Lower lobe of right lung (tissue), 2 donors: ENCODE measurements at places on chromosomes 12 and 14.

GRCh38 chr12:107442326-107442987 lies 243.1 kb upstream of the PWP1 start:
- no peak for DNase-seq

GRCh38 chr12:116066381-116067230 lies 210.9 kb downstream of the MED13L start:
- DNase-seq: peak; percentile 65

GRCh38 chr12:124745891-124746570 lies 117.6 kb downstream of the SCARB1 start:
- DNase-seq: peak; percentile 91

GRCh38 chr12:58443273-58443980 lies 476.9 kb downstream of the LRIG3 start:
- DNase-seq: no peak

DNA sequence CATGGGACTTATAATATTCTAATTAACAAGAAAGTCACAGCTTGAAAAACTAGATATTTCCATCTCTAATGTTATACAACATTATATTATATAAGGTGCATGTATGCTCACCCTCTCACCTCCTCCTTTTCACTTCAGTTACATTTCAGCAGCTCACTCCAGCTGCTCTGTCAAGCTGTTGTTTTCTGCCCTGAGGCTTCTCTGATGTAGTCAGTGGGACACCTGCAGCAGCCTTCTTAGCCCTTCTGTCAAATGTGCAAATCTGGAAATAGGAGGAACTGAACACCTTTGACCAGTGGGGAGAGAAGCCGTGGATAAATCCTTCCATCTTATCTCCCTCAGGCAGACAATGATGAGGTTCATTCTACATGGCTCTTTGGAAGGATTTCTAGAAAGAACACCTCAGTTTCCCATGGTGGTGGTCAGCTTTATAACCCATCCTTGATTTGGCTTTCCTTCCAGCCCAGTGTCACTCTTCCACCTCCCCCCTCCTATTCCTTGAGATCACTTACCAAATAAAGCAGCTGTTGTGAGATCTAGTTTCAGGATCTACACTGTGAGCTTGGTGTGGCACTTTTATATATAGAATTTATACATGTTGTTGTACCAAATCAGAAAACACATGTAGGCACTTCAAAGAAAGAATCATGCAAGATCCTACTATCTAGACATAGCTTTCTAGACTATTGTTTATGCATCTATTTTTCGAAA lies 79.6 kb upstream of the STK38L start:
- no peak for DNase-seq

DNA sequence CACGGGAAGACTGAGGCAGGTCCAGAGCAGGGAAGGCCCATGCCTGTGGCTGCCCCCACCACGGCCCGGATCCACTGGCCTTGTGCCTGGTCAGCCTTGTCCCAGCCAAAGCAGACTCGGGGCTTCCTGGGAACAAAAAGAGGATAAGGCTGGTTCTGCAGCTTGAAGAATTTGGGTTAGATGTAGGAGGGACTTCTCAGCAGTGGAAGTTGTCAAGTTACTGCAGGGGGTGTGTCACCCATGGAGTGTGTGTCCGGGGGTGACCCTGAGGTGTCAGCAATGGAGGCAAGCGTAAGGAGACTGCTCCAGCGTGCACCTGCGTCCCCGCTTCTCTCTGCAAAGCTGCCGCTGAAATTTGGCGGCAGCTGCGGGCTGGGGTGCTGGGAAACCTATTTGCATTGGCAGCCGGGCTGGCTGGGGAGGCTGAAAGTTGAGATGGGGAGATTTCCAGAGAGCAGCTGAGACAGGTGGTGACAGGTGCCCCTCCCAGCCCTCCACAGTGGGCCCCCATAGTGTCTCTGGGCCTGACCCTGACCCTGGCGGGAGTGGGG lies 12.5 kb upstream of the TNFAIP2 start:
- DNase-seq: no peak

GRCh38 chr14:54219261-54220070 lies 177.3 kb upstream of the CDKN3 start:
- no peak for DNase-seq

DNA sequence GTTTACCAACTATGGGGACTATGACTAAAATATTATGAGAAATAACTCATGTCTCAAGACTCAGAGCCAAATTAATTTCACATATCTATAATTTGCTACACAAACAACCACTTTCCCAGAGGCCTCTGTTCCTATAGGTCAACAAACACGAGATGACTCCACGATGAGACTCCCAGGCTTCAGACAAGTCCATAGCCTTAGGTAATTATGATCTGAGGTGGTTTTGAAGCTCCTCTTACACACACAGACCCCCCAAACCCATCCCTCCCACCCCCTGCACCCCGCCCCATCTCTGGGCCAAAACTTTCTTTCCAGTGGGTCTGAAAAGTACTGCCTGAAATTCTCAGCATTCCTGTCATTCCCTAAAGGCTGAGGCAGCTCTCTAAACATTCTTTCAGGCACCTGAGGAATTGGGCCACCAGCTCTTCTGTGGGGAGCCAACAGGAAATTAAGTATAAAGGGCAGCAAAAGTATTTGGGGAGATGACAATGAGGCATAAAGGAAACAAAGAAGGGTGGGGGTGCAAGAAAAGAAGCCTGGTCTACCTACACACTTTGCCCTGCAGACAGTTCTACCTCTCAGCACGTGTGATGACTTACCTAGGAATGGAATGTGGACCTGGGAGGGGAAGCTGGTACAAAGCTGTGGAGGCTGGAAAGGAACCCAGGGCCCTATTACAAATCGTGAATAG lies 143.6 kb downstream of the PAWR start:
- no peak for DNase-seq

GRCh38 chr12:121787063-121788025 lies 6.1 kb downstream of the RHOF start:
- DNase-seq: no peak

- DNase-seq: no peak
These were observed 27.4 kb upstream of the TMCC3 start for GRCh38 chr12:94677778-94678177.

GRCh38 chr12:112178796-112179195 lies 53.4 kb downstream of the TRAFD1 start:
- DNase-seq: no peak

DNA sequence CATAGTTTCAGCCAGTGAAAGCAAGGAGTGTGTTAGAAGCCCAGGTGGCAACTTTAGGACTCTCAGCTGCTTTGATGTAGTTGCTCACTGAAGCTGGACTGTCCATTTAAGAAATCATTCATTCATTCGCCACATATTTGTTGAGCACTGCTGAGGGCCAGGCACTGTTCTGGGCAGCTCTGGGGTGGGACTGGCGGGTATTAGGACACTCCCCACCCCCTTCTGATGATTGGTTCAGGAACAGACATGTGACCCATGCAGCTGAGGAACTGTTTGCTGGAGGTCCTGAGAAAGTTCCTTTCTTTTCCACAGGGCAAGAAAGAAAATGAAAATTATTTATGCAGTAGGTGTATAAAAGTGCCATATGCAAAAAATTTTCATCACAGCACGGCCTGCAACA lies 70.3 kb upstream of the CHST11 start:
- no peak for DNase-seq

DNA sequence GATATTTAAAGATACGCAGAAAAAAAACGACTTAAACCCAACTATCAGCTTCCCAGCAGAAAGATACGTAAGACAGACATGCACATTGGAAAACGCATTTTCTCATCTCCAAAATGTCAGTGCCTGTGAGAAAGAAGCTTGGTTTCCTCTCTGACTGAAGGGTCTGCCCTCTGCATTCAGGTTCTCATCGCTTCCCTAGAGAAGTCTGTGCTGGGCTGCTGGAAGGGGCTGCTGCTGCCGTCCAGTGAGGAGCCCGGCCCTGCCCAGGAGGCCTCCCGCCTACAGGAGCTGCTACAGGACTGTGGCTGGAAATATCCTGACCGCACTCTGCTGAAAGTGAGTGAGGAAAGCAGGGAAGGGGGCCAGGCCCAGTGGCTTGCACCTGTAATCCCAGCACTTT lies 4.7 kb upstream of the PFDN5 start:
- DNase-seq: no peak

DNA sequence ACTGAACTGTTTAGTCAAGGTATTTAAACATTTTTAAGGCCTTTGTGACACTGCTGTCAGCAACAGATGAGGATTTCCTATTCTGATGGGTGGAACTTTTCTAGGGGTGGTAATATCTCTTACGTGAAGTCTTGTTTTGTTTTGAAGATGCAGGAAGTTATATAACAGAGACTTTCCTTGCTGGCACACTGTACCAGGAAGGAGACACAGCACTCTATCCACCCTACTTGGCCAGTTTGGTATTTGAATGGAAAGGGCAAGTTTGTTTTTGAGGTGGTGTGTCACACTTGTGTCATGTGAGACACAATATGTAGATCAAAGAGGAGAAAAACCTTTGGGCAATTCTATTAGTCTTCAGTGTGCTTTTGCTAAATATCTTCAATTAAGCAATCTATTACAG lies 51.6 kb upstream of the SRP54 start:
- DNase-seq: no peak

DNA sequence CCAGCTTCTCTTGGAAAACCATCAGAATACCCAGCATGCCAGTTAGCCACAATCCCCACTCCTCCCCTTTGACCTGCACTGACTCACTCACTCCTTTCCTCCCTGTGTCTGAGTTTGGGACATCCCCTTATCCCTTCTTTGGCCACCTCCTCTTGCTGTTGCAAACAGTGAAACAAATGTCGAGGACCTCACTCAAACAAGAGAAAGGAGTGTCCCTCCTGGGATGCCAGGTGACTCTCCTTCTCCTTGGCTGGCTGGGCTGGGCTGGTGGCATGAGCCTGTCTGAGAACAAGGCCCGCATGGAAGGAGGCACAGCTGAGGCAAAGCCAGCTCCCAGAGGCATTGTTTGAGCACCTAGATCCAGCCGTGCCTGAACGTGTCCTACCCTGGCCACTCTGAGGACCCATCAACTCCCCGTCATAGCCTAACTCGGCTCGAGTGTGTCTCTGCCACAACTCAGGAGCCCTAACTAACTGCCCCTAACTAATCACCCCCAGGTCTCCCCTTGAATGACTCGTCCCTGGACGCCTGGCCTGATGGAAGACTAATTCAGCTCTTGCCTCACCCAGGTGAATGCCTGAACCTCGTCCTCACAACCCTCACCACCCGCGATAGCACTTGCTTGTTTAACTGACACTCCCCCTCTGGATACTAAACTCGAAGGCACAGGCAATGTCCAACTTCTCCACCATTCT lies 43.0 kb downstream of the NCOR2 start:
- DNase-seq: no peak

- no peak for DNase-seq
These were observed 70.3 kb upstream of the NR2C1 start for GRCh38 chr12:95143621-95144205.

DNA sequence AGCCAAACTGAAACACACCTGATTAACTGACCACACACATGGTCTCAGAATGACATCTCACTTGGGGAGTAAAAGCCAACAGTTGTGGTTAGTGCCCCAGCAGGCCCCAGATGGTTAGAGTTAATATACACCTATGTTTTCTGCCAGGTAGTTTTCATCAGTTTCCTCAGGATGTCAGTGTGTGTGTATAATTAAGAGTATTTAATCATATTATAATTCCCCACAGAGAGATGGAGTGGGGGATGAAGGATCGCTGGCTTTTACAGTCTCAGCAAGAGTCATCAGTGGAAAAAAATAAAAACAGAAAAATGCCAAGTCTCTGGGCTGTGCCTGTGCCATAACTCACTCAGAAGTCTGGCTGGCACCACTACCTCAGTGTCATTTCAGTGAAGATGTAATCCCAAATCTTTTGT lies 412.5 kb downstream of the ZFP36L1 start:
- no peak for DNase-seq

DNA sequence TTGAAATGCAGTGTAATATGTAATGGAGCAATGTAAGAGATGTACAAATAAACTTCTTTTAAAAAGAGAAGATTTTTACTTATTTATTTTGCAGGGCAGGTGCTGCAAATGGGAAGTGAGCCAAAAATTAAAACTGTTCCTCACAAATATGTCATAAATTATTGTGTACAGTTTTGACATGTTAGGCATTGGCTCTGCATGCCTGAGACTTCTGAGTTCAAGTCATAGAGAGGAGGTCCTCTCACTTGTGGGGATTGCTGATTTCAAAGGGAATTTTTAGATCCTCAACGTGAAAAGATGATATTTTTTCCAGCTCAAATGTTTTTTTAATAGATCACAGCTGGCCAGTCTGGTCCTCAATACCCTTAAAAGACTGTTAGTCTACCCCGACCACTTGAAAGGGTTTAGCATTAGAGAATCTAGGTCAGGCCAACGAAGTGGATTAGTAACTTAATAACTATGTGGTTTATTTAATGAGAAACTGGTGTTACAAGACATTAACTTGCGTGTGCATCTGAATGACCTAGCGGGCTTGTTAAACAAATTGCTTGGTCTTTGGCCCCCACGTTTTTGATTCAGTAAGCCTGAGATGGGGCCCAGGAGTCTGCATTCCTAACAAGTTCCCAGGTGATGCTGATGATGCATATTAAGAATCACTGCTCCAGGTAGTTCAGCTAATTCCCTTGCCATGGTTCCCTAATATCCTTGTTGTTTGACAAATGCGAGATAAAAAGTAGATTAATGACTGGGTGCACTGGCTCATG lies 30.9 kb upstream of the WDR89 start:
- no peak for DNase-seq

- DNase-seq: no peak
These were observed 53.8 kb upstream of the RIC8B start for GRCh38 chr12:106720696-106721095.

- DNase-seq: no peak
These were observed 50.1 kb upstream of the BCL11B start for GRCh38 chr14:99321955-99322730.

GRCh38 chr14:74973003-74973653 lies 17.7 kb upstream of the PGF start:
- no peak for DNase-seq

GRCh38 chr14:38065106-38065762 lies 142.5 kb upstream of the SSTR1 start:
- DNase-seq: no peak

- no peak for DNase-seq
These were observed 1.6 kb downstream of the ERC1 start for GRCh38 chr12:992647-993046.

DNA sequence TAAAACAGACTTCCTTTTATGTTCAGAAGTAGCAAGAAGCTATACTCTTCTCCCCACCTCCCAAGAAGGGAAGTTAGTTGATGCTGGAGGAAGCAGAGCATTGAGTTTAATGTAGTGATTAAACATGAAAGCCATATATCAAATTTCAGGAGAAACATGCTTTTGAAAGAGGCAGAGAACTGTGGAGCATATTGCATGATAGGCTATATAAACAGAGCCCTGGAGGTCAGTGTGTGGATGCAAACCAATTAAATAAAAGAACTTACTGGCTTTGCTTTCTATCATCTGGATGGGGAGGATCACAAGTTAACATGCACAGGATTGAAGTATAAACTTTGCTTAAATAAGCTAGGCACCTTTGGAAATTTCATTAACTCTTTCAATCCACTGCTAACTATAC lies 94.1 kb downstream of the MSRB3 start:
- no peak for DNase-seq

GRCh38 chr12:53997204-53998109 lies 2.5 kb upstream of the HOXC9 start:
- DNase-seq: no peak

GRCh38 chr12:87870061-87870460 lies 159.1 kb downstream of the C12orf50 start:
- DNase-seq: no peak
